Stimulated activated CD8-positive, alpha-beta memory T cell treated with anti-CD3 and anti-CD28 coated beads, Interleukin-4, amount 100 ng/mL, for 48 hours (primary cell): ENCODE measurements at places on chromosomes 4 and X.
A peak's percentile ranks its signal among the peaks of the same experiment; 100 is the strongest.

DNA sequence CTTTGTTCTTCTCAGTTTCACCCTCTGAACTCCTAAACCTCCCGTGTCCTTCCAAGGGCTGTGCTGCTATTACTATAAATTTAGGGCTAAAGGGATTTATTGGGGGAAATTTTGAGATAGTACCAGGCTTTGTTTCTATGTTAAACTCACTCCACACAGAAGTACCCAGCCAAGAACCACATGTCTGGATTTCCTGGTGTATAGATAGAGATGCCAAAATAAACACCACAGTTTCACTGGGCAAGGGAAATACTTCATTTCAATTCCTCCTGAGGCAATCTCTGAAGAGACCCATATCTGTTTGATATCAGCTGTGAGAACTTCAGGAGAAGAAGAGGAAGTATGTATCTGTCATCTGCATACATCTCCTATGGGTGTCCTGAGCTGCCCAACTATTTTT, 21.7 kb upstream of the CLNK start:
- no peak for DNase-seq

GRCh38 chr4:33493231-33493630, 2751.1 kb downstream of the ARAP2 start:
- no peak for DNase-seq

DNA sequence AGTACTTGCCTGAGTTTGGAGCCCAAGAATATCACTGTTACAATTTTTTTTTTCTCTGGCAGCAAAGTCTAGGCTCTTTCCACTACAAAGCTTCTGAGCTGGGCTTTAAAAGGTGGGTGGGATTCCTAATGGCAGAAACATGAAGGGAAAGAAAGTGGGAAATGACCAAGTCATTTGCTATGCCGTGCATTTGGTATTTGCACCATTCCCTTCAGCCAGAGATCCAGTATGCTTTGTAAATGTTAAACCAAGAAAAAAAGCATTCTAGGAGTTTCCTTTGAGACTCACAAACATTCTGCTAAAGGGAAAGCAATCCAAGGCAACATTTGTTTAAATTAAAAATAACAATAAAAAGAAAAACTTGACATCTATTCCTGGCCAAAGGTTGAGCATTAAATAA, 451.2 kb downstream of the RAB28 start:
- no peak for DNase-seq

GRCh38 chr4:74967324-74967723, 34.4 kb downstream of the PARM1 start:
- DNase-seq, result no peak

DNA sequence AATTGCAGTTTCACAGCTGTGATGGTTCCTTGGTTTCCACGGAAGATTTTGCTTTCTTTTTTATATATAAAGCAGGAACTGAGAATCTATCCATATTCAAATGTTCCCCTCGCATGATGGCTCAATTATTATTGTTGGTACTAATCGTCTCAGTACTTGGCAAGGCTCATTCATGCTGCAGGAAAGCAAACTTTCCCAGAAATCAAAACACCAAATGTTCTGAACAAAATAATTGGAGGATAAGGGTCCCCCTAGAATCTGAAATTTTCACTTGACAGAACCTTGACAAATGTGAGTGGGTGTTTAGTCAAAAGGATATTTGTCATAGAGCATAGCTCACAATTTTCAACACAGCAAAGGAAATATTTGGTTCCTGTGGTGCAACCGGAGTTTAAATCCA, 1598.6 kb upstream of the PCDH7 start:
- no peak for DNase-seq

DNA sequence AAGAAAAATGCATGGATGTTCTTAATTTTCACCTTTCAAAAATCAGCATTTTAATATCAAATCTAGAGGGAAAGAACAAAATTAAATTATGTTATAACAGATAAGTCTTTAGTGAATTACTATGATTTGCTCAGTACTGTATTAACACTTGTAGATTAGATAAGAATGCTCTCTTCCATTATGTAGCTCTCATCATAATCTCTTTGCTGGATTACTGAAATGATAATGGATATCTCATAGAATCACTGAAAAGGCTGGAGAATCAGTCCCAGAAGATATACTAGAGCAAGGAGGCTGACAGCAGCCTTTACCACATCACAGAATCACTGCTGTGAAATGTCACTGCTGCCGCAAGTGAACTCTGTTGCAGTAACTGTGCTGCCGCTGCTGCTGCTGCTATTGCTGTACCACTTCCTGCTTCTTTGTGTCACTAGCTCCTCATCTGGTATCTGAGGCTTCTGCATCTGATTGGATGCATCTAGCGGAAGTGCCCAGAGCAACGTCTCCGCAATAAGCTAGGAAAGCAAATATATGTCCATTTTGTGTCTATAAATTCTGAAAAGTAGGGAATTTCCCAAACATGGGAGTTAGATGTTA, 738.2 kb downstream of the ADGRL3 start:
- peak; percentile 23 for DNase-seq

DNA sequence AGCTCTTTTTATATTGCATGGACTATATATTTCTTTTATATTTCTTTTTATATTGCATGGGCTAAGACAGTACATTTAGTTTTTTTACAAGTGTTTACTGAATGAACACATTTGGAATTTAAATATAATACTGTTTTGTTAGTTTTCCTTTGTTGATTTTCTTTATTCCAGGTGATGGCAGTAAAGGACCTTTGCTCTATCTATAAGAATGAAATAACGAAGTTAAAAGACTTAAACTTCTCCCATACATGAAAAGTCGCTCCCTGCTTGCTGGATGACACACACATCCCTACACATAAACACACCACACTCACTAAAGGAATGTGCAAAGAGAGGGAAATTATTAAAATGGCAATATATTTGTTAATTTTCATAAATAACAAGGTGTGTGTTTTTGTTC, 102.5 kb upstream of the ANXA10 start:
- DNase-seq, result no peak

DNA sequence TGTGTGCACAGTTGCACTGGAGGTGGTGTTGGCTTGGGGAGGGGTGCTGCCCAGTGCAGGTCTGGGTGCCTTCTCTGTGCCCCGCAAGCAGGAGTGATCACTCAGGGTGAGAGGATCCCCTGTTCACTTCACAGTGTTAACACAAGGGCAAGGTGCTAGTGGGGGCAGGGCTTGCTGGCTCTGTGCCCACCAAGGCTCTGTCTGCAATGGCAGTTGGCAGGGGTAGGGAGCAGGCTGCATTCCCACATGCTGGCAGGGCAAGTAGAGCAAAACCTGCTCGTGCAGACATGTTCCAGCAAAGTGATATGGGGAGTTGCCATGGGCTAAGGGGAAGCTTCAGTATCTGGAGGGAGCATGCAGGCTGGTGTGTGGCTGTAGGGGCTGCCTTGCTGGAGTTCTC, 428.0 kb downstream of the ZNF674 start:
- DNase-seq, result no peak

- DNase-seq, result no peak
Measured at GRCh38 chr4:87624698-87625097, 16.4 kb downstream of the DSPP start.

DNA sequence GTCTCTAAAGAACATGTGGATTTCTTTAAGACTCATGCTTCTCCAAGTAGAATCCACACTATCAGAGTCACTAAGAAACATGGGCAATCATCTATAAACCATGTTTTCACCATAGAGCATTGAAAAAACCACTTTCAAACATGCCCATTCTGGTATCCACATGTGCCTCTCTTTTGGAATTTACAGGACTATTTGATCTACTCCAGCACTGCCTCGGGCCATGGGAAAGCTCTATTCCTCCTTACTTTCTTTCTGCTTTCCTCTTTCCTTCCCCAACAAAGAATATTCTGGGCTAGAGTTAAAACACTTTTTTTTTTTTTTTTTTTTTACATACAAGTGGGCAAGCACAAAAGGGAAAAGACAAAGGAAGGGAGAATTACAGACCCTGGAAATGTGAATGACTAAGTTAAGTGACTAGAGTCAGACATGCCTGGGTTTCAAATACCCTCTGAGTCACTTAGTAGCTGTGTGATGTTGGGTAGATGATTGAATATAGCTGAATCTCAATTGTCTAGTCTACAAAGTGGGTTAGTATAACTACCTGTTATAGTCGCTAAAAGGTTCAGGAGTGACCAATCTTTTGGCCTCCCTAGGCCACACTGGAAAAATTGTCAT, 847.7 kb upstream of the INTU start:
- no peak for DNase-seq

- DNase-seq, result peak; percentile 24
Measured at GRCh38 chr4:82733636-82734035, 65.0 kb downstream of the SCD5 start.

DNA sequence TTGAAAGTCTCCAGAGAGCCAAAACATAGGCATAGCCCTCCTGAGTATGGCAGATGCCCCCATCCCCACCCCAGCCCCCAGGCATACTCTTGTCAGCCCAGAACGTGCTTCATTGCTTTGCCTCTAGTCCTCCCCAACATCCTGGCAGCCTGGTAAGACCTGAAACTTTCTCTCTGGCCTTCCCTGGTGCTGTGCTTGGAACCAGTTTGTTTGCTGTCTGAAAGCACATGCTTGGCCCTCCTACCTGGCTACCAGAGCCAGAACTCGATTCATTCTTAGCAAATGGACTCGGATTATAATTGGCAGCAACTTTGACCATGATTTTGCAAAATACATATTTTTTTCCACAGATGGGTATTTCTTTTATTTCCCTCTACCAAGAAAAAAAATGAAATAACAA, 248.1 kb downstream of the USP46 start:
- DNase-seq, result no peak

DNA sequence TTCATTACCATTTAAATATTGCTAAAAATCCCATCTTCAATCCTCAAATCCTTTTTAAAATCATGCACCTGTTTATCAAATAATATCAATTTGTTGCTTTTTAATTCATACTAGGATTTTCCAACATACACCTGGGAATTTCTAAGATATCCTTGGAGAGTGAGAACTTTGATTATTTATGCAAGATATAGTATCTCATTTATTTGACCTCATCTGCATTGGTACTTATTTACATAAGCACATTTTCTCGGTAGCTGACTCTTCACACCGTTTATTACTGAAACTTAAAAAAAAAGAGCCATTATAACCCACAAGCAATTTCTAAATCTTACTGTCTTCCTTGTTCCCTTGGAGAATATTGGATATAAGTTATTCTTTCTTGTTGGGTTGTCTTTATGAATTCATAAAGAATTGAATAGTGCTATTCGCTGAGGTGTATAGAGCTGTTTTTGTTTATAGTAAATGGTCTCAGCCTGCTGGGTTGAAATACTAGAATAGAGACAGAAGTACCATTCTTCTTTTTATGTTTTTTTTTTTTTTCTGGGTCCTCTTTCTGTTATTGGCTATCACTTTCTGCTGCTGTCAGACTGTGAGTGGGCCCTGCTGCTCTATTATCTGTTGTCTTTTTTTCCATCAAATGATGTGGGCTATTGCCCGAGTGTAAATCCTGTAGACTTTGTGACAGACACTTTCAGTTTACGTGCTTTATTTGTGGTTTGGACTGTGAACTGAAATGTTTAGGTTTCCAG, 2.9 kb downstream of the UGT8 start:
- DNase-seq, result no peak

- no peak for DNase-seq
Measured at GRCh38 chr4:135281230-135281629, 1079.6 kb upstream of the PABPC4L start.

DNA sequence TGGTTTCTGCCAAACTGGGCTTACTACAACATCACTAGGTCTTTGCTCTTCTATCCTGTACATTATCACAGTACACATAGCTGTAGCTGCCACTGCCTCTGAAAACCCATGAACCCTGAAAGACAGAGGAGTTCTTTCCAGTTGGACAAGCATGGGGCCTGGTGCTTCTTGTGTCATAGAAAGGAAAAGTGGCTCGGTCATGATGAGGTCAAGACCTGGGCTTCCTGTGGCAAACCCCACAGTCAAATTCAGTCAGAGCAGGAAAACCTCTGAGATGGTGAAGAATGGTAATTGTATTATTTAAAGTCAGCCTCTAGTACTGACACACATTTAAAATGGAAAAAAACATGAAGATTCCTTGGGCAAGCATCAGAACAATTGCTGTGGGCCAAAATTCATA, 133.3 kb upstream of the PRPS2 start:
- no peak for DNase-seq

GRCh38 chr4:48315728-48316630, 25.4 kb upstream of the SLAIN2 start:
- DNase-seq, result peak; percentile 28

DNA sequence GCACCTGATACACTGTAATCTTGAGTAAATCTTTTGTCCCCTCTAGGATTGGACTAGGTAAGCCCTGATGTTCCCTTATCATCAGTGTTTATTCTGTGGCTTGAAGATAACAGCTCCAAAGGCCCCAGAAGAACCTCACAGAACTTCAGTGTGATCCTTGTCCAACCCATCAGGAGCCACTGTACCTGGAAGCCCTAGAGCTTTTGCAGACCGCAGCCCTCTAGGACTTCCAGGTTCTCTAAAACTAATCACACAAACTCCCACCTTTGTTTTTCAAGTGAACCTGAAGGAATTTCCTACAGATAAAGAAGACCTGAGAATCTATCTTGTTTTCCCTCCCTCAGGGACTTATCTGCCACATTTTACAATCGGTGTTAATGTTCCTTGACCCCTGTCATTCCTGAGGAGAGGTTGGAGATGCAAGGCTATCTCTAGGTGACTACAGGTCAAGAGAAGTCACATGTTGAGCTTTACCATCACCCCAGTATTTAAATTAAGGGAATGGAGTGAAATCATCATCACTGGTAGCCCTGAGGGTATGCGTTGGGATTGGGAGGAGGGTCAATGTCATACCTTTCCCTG, 32.9 kb downstream of the LONRF3 start:
- DNase-seq, result no peak

DNA sequence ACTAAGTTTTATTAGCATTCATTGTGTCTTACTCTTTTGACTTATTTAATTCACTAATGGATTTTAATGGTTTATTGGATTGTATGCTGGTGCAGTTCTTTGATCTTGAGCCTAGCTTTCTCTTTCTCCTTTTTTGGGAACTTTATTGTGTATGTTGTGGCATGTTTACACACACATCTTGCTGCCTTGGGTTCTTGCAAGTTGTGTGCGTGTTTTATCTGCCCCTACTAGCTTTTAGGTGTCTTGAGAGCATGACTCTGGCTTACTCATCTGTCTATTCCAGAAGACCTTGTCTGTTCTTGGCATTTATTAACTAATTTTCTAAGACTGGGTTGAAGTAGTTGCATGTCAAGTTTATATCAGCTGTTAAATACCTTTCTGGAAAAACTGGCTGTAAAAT, 2.7 kb downstream of the TMEM165 start:
- DNase-seq, result no peak

- no peak for DNase-seq
Measured at GRCh38 chr4:83582289-83582785, 46.4 kb downstream of the GPAT3 start.

DNA sequence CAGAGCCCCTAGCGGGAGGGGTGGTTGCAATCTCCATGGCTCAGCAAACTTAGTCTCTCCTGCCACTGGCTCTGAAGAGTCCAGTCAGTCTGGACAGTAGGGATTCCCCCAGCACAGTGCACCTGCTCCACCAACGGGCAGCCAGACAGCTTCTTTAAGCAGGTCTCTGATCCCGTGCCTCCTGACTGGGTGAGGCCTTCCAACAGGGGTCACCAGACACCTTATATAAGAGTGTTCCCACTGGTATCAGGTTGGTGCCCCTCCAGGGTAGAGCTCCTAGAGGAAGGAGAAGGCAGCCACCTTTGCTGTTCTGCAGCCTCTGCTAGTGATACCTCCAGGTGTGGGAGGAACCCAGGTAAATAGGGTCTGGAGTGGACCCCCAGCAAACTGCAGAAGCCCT, 1393.4 kb downstream of the STIM2 start:
- no peak for DNase-seq
